ENCODE measurements at places on chromosomes 3 and 15.

GRCh38 chr3:170485294-170485693, 66.6 kb downstream of the CLDN11 start:
- DNase-seq, result no peak

- no peak for DNase-seq
These were observed 5.9 kb upstream of the DNAJB8 start for GRCh38 chr3:128472449-128473179.

GRCh38 chr15:42045211-42045615, 24.4 kb upstream of the PLA2G4E start:
- DNase-seq, result no peak

- DNase-seq, result no peak
These were observed 1114.5 kb downstream of the EPHA3 start for GRCh38 chr3:90221900-90222299.

- no peak for DNase-seq
These were observed 39.8 kb downstream of the CMTM7 start for GRCh38 chr3:32431481-32431880.

DNA sequence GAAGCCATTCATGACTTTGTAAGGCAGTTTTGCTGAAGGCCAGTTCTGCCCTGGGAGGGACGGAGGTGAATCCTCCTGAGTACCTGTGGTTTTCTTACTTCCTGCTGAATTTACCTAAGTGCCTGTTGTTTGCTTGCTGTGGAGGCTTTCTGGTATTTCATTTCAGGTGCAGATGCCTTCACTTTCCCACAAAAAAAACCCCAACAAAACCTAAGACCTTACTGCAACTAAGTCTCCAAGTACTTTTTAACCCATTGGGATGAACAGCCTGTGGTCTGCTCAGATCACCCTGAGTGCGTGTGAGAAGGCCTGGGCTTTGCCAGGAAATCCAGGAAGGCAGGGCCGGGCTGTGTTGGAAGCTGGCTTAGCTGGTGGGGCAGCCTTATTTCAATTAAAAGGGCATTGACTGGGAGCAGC, 65.3 kb downstream of the IGF1R start:
- no peak for DNase-seq

GRCh38 chr3:14063152-14063551, 61.5 kb downstream of the CHCHD4 start:
- DNase-seq, result no peak

DNA sequence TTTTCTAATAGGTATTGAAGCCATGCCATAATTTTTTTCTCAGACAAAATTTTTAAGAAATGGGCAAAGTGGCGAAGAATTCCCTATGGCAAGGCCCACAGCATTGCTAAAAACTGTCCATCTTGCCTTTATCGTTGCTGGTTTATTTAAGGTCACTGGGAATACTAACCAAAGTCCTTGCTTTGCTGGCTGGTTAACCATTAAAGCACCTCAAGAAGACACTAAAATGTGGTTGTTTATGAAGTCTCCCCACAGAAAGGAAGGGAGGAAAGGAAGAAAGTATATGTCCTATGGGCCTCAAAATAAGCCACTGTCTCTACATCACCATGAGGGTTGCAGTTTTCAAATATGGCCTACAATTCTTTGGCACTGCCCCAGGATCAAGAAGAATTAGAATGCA, 13.2 kb downstream of the SH3BP5 start:
- no peak for DNase-seq

DNA sequence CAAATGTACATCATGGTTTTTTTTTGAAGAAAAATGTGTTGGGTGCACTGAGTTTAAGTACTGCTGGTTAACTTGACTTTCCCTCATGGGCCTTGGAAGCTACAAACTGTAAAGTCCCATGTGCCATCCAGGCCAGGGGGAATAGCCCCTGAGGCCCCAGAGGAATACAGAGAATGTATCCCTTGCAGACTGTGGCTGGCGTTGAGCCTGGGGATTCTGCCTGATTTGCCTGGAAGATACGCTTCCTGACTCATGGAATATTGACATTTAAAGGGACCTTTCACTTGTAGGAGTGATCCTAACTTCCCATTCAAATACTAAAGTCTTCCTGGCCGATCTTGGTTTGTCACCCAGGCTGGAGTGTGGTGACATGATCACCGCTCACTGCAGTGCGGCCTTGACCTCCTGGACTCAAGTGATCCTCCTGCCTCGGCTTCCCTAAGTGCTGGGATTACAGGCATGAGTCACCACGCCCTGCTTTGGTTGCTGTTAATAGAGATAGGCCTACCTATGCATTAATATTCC, 42.0 kb downstream of the ADAMTSL3 start:
- DNase-seq, result no peak

GRCh38 chr15:91668370-91668769, 185.1 kb upstream of the SLCO3A1 start:
- DNase-seq, result no peak
